ENCODE measurements at places on chromosomes 5 and 9.
A peak's percentile ranks its signal among the peaks of the same experiment; 100 is the strongest.

GRCh38 chr9:116816484-116816883, 129.4 kb downstream of the TRIM32 start:
- no peak for DNase-seq

DNA sequence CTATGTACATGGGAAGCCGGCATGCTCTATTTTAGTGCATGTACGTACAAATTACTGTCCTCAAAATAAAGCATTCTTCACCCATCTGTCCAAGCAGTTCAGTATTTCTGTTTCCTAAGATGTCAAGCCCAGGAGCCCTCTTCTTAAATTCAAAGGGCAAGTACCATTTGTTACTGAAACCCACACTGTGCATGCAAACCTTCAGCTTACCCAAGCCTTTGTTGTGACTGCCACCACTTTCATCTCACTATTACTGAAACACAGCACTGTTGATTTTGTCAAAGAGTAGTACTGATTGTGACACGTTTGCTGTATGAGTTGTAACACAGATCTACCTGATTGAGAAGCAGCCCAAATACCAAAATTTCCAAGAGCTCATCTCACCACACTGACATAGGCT, 390.4 kb upstream of the IZUMO3 start:
- DNase-seq = no peak

- DNase-seq = peak; percentile 9
Observed at GRCh38 chr9:111386386-111386785, 56.4 kb upstream of the OR2K2 start.

GRCh38 chr5:102216678-102217077, 79.4 kb downstream of the SLCO4C1 start:
- DNase-seq = no peak

DNA sequence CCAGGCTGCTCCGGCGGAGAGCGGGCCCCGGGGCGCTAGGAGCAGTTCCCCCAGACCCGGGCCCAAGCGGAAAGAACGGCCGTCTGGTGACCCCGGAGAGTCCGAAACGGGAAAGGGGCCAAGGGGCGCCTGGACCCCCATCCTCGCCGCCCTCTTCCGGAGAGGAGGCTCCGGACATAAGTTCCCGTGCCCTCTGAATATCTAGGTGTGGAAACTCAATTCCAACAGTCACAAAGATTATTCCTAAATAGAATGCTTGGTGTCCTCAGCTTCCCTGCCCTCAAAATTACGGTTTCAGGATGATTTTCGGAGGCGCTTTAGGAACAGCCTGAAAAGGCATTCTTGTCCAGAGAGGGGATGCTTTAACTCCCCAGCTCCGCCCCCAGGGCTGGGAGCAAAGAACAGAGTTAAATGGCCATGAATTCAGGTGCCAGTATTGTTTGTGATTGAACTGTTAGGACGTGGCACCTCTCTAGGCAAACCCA, 681 bp upstream of the LHFPL2 start:
- peak; percentile 47 for DNase-seq

GRCh38 chr5:132054031-132054696, 6.3 kb upstream of the IL3 start:
- DNase-seq = no peak

DNA sequence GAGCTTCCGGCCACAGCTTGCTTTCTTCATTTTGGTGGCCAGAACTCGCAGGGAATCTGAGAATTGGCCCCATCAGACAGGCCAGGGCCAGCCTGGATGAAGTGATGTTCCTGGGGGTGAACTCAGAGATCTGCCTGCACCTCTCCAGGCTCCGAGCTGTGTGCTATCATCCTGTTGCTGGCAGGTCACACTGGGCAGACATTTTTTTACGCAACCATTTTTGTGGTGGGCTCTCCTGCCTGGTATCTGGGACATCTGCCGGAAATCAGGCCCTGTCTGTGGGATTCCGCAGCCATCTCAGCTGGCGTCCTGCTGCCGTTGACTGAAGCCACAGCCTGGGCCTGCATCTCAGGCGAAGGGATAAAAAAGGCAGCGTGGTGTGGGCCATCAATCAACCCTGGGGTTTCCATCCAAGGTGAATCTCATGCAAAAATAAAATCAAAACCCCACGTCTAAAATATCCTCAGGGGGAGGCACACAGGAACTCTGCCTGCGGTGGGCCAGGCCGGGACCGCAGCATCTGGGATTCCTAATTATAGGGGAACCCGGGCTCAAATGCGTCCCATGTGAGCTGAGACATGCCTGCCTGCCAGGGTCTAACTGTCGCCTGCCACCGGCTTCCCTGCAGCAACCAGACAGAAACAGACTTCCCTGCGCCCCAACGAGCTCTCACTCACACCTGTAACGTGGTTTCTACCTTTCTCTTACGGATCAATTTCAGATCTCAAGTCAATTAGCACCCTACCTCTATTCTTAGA, 174.3 kb downstream of the SYK start:
- DNase-seq = no peak

- DNase-seq = peak; percentile 61
Observed at GRCh38 chr9:69030851-69031645, 4.5 kb upstream of the FXN start.

GRCh38 chr5:74765201-74765600, 1.7 kb downstream of the GFM2 start:
- no peak for DNase-seq

- peak; percentile 96 for DNase-seq
Observed at GRCh38 chr9:7320139-7320538, 479.4 kb downstream of the DMAC1 start.

GRCh38 chr9:93305497-93306020, 121.6 kb downstream of the WNK2 start:
- no peak for DNase-seq

- no peak for DNase-seq
Observed at GRCh38 chr5:73464016-73464745, 15.6 kb upstream of the FOXD1 start.

GRCh38 chr5:157390551-157391297, 69.3 kb upstream of the NIPAL4 start:
- DNase-seq = peak; percentile 99

GRCh38 chr9:16413509-16414016, 456.9 kb downstream of the BNC2 start:
- DNase-seq = peak; percentile 90

- DNase-seq = no peak
Observed at GRCh38 chr9:126366366-126367011, 39.9 kb downstream of the MVB12B start.

- DNase-seq = no peak
Observed at GRCh38 chr5:145855763-145856267, 17.0 kb downstream of the GRXCR2 start.

- no peak for DNase-seq
Observed at GRCh38 chr5:93034621-93035590, 546.1 kb downstream of the NR2F1-AS1 start.

DNA sequence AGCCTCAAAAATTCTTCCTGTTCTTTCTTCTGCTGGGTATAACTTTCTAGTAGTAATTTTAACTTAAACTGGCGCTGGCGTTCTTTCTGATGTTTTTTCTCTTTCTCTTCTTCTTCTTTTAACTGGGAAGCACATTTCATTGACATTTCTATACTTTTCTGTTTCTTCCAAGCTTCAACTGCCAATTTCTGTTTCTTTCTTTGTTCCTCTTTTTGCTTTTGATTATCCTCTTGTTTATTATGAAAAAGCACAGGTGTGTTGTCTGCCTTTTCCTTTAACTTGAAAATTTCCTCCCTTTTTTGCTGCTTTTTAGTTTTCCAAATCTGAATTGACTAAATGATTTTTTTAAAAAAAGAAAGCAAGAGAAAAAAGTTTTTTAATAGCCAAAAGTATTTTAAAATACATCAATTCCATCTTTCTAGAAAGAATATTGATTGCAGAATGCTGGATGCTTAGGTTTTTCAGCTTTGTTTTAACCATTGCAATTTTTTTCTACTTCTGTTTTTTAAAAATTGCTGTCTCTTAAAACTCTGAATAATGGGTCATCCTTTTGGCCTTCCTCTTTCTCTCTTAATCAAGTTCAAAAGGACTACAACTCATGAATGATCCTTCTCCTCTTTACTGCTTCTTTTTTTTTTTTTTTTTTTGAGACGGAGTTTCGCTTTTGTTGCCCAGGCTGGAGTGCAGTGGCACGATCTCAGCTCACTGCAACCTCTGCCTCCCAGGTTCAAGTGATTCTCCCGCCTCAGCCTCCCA, 8.8 kb upstream of the PGGT1B start:
- DNase-seq = no peak

GRCh38 chr9:3296536-3296935, 229.3 kb downstream of the RFX3 start:
- DNase-seq = no peak

GRCh38 chr5:93343570-93343969, 237.4 kb downstream of the NR2F1-AS1 start:
- no peak for DNase-seq

DNA sequence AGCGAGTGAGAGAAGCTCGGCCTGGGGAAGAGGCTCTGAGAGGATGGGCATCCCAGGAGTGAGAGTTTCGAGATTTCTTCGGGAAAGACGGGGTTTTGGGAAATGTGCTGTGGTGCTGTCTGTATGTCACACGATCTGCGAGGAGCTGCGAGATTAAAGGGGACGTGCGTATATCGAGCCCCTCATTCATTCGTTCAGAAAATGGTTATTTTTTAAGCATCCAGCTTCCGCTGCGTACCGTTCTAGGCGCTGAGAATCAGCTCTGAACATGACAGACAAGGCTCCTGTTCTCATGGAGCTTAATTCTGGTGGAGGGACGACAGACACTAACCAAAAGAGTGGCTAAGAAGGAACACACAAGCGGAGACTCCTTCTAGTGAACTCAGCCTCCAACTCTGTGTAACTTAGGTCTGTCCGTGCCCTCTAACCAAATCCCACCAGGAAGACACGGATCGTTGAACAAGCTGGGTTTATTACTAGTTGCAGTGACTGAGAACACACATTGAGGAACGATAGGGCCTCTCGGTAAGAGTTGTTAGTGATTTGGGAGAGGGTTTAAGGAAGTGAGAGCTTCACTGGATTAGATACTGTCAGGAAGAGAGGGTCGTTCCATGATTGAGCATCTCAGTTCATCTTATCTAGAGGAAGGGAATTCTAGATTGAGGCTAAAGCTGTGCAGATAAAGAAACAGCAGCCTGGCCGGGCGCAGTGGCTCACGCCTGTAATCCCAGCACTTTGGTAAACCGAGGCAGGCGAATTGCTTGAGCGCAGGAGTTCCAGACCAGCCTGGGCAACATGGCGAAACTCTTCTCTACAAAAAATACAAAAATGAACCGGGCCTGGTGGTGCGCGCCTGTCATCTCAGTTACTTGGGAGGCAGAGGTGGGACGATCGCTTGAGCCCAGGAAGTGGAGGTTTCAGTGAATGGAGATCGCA, 1.0 kb upstream of the FBXW11 start:
- DNase-seq = peak; percentile 50

DNA sequence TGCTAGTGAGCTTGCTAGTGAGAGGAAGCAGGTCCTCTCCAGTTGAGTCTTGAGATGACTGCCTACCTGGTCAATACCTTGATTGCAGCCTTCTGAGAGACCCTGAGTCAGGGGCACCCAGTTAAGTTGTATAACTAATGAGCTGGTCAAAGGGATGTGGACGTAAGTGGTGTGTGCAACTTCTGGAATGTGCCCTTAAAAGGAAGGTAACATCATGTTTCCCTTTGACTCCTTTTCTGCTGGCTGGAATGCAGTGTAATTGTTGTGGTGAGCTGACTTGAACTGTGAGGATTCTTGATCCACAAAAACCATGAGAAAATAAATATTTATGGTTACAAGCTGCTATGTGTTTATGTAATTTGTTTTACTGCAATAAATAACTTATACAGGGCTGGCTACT, 2.4 kb upstream of the SNX2 start:
- peak; percentile 19 for DNase-seq

GRCh38 chr5:51201024-51201423, 182.2 kb upstream of the ISL1 start:
- no peak for DNase-seq

DNA sequence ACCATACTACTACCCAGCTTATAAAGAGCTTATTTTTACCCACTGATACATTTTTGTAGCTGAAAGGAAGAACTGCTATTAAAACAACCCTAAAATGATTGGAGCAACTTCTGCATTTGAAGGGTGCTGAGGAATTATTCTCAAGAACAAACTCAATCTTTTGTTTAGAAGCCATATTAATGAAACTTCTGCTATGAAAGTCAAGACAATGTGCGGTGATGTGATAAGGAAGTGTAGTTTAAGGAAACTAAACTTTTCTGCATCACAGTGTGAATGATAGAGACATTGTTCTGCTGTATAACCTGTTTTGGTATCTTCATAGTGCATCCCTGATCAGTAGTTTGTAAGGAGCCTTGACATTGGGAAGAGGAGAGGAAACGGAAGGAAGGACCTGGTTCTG, 408.5 kb downstream of the TMEM38B start:
- no peak for DNase-seq

GRCh38 chr5:33688066-33688465, 203.7 kb downstream of the ADAMTS12 start:
- DNase-seq = no peak

- no peak for DNase-seq
Observed at GRCh38 chr5:172569861-172570558, 71.1 kb upstream of the NEURL1B start.

DNA sequence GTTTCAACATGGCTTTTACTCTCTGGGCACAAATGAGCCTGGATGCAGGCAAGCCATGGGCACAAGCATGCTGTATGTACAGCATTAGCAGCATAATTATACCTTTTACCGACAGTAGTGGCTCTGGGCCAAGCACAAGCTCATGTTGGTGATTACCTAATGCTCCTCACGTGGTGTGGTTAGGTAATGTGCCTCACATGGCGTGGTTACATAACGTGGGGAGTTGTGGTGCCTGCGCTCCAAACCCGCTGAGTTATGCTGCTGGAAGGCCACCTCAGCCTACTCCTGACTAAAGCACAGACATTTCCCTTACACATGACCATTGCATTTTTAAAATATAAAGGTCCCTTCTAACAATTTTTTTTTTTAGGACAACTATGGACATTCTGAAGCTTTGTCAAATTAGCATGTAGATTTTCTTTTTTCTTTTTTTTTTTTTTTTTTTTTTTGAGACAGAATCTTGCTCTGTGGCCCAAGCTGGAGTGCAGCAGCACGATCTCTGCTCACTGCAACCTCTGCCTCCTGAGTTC, 794.0 kb downstream of the EFNA5 start:
- no peak for DNase-seq

DNA sequence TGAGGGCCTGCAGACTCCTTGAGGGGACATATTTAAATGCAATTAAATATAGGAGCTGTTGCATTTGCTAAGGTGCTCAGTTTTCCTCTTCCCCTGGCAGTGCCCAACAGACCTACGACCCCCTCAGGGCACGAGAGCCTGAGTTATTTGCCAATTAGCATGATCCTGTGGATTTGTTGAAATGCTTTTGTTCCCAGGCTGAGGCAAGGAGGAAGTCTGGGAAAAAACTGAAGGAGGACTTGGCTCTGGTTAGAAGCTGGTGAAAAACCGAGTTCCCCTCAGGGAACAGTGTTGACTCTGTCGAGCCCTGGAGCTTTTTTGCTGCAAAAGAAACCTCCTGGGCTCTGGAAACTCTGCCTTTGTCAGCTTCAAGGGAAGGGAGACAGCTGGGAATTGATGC, 103.6 kb upstream of the SHB start:
- DNase-seq = no peak
